Activated CD4-positive, alpha-beta memory T cell treated with anti-CD3 and anti-CD28 coated beads for 36 hours (primary cell): ENCODE measurements at places on chromosomes 3 and 15. TPM values are rescaled to one million over a fixed set of nuclear protein-coding genes. Genes with fewer than 3 reads are reported as not detected.

- H3K4me1 ChIP-seq: no peaks in the 10 kb centered on the region
- H3K4me3 ChIP-seq: no peak overlapping the region
- no peak for DNase-seq
These were observed 15.6 kb upstream of the FILIP1L start for GRCh38 chr3:100129941-100130340.

DNA sequence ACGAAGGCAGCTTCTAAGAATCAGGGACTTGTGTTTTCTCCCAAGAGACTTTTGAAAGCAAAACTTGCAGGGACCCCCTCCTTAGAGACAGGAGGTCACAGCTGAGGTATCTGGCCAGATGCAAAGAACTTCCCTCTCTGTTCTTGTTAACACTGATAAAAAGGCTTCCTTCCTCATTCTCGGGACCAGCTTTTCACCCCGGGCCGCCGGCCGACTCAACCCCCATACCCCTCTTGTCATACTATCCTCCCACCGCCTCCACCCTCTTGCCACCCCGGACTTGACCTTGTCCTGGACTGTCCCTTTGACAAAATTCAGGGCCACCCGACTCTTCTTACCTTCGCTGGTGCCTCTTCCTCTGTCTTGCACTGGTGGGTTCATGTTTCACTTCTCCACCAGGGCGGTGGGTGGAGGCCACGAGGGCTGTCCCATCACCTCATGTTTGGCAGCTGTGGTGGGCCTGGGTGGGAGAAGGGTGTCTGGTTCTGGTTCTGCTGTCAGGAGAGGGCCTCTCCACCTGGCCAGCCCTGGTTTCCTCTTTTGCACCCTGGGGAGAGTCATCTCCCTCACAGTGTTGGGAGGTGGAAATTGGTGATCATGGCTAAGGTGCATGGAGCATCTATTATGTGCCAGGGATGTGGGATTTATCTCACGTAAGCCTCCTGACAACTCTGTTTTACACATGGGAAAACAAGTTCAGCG lies 32.5 kb downstream of the BHLHE40 start:
- no peaks in the 10 kb centered on the region for H3K36me3 ChIP-seq
- H3K4me3 ChIP-seq: no peak overlapping the region
- no peak for DNase-seq
- peaks cover 54% of the 10 kb centered on the region for H3K4me1 ChIP-seq
- H3K27ac ChIP-seq: no peak overlapping the region

- H3K36me3 ChIP-seq: no peaks in the 10 kb centered on the region
- H3K4me3 ChIP-seq: no peak overlapping the region
- H3K27ac ChIP-seq: no peak overlapping the region
- H3K27me3 ChIP-seq: no peaks in the 10 kb centered on the region
- no peaks in the 10 kb centered on the region for H3K4me1 ChIP-seq
These were observed 70.5 kb downstream of the GABRB3 start for GRCh38 chr15:26702381-26702780.

Gene ONECUT1
- total RNA-seq: not detected

Gene KIF7
- total RNA-seq: 0.92 TPM

Gene RASGRP1
- 167 TPM for total RNA-seq
